Astrocyte of the hippocampus (primary cell): ENCODE measurements at places on chromosomes 3 and 15.

GRCh38 chr3:133788024-133788423 lies 17.6 kb upstream of the SRPRB start:
- DNase-seq, result no peak

- DNase-seq, result no peak
Measured at GRCh38 chr3:29521293-29521692, 240.4 kb downstream of the RBMS3 start.

DNA sequence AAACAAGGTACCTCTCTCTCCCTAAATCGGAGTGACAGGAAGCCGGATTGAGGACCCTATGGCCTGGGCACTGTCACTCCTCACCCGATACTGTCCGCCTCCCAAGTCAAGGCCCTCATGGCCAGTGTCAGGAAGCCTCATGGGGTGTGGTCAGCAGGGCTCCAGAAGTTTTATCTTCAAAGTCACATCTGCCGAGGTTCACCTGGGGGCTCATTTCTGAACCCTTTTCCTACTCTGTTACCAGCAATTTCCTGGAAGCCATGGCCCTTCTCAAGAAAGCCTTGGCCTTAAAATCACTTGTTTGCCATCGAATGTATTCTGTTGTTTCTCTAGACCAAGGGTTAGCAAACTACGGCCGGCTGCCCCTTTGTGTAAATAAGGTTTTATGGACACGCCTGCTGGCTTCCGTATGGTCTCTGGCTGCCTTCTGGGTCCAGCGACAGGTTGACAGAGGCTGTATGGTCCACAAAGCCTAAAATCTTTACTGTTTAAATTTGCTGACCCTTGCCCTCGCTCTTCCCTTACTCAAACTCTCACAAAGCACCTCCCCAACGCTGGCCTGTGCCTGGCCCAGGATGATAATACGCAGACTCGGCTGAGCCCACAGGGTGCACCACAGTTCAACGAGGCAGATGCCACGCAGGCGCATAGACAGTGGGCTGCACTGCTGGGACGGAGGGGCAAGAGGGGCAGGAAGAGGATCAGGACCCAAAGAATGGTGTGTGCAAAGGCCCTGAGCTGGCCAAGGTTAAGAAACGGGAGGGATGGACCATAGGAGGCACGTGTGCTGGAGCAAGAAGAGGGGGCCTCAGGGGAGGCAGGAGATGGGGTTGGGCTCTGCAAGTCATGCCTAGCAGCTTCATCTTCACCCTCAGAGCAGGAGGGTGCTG lies 24.7 kb upstream of the DUSP7 start:
- DNase-seq, result no peak

DNA sequence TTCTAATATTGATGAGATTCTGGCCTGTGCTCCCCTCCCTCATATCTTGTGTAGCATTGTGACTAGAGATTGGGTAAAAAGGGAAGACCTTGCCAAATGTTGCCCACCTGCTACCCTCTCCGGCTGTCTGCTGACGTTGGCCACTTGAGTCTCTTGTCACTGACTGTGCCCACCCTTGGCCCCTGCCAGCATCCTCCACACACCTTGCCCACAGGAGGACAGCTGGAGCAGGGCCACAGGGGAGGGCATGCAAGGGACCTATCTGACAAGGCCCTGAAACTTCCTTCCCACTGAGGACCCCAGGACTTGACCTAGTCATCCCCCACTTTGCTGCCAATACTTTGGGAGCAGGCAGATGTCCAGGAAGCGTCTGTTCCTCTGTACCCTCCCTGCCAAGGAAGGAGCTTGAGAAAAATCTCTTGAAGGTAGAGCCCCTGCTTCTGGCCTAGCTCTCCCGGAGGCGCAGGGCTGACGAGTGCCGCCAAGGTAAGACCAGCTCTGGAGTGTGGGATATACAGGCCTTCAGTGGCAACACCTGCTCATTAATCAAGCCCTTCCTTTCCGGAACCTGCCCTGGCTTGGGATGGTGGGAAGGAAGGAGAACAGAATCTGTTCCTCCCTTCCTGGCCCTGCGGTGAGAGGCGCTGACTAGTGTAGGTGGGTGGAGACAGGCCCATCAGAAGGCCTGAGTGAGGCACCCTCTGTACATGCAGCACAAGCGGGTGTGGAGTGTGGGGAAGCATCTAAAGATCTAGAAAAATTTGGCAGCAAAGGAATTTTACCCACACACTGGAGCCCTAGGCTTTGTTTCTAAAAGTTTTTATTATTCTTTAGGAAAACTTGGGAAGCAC lies 4.9 kb upstream of the PAK6 start:
- DNase-seq, result no peak

- no peak for DNase-seq
Measured at GRCh38 chr3:2944628-2945027, 165.5 kb downstream of the IL5RA start.
